ENCODE measurements at places on chromosomes 11 and 22. TPM values are rescaled to one million over a fixed set of nuclear protein-coding genes. Genes with fewer than 3 reads are reported as not detected.

Gene C11orf86
- not detected for total RNA-seq

Gene SYT7
- total RNA-seq: 9.0 TPM

Gene ZNF214
- 9.9 TPM for total RNA-seq

Gene USP2
- 100 TPM for total RNA-seq

Gene FGF3
- not detected for total RNA-seq

Gene ZNF280B
- 73.3 TPM for total RNA-seq

Gene CYB5R2
- total RNA-seq: 190 TPM

Gene HBG1
- not detected for total RNA-seq

Gene PEX26
- total RNA-seq: 29.1 TPM

Gene OLFML1
- total RNA-seq: 2.9 TPM

Gene MLC1
- total RNA-seq: 1.3 TPM

Gene LINC01488
- not detected for total RNA-seq

Gene PHLDA2
- total RNA-seq: 4.0 TPM

Gene LAYN
- total RNA-seq: 9.5 TPM

Gene ZP1
- total RNA-seq: 3.5 TPM

Gene SHISA8
- total RNA-seq: 1.4 TPM

Gene TRPM5
- total RNA-seq: 0.94 TPM

Gene DCHS1
- total RNA-seq: 7.1 TPM

Gene OR10AG1
- total RNA-seq: 0.19 TPM

Measured in testis (tissue), 5 donors.